ENCODE measurements at places on chromosomes 2 and 18. TPM values are rescaled to one million over a fixed set of nuclear protein-coding genes. Genes with fewer than 3 reads are reported as not detected.

ICOS gene
- total RNA-seq = not detected

PSMA8 gene
- not detected for total RNA-seq

SLC23A3 gene
- total RNA-seq = 1.0 TPM

GMCL1 gene
- total RNA-seq = 9.9 TPM

HADHB gene
- 99.7 TPM for total RNA-seq

CD8B gene
- not detected for total RNA-seq

HOXD13 gene
- total RNA-seq = 0.27 TPM

GAREM1 gene
- 4.3 TPM for total RNA-seq

EPHA4 gene
- 0.75 TPM for total RNA-seq

FZD7 gene
- 6.4 TPM for total RNA-seq

CAPN14 gene
- total RNA-seq = 0.03 TPM

ANKRD30BL gene
- total RNA-seq = not detected

LAPTM4A gene
- total RNA-seq = 250 TPM

GPR45 gene
- not detected for total RNA-seq

SIX3 gene
- 1.9 TPM for total RNA-seq

EN1 gene
- total RNA-seq = 0.70 TPM

MGAT4A gene
- total RNA-seq = 2.4 TPM

SLC11A1 gene
- 0.26 TPM for total RNA-seq

REG1B gene
- total RNA-seq = not detected

PHLPP1 gene
- 8.9 TPM for total RNA-seq

UGT1A7 gene
- total RNA-seq = 4.0 TPM

ZNF804A gene
- not detected for total RNA-seq

EDAR gene
- not detected for total RNA-seq

DSG4 gene
- not detected for total RNA-seq

HTR2B gene
- total RNA-seq = not detected

DSG1 gene
- total RNA-seq = not detected

BOLA3 gene
- total RNA-seq = 138 TPM

OR6B2 gene
- not detected for total RNA-seq

CASP8 gene
- 35.7 TPM for total RNA-seq

HTRA2 gene
- 42.9 TPM for total RNA-seq

C2orf80 gene
- total RNA-seq = not detected

FSHR gene
- total RNA-seq = not detected

WDR12 gene
- 70.2 TPM for total RNA-seq

AGXT gene
- total RNA-seq = not detected

CCDC74A gene
- total RNA-seq = 17.0 TPM

INPP5D gene
- 0.70 TPM for total RNA-seq

ALMS1 gene
- 10.1 TPM for total RNA-seq

IL1F10 gene
- total RNA-seq = not detected

GPAT2 gene
- total RNA-seq = not detected

CYP27A1 gene
- 0.14 TPM for total RNA-seq

CPLX4 gene
- total RNA-seq = not detected

GPR35 gene
- total RNA-seq = 0.50 TPM

ADD2 gene
- 27.6 TPM for total RNA-seq

ALPI gene
- not detected for total RNA-seq

ERLEC1 gene
- 56.9 TPM for total RNA-seq

ANKAR gene
- 1.7 TPM for total RNA-seq

TUBB8B gene
- total RNA-seq = not detected

PTH2R gene
- not detected for total RNA-seq

BCL2 gene
- 0.53 TPM for total RNA-seq

LIMS3 gene
- total RNA-seq = not detected

CROCC2 gene
- not detected for total RNA-seq

KCNJ13 gene
- total RNA-seq = not detected

RFX8 gene
- not detected for total RNA-seq

Data from A549 treated with Mapracorat at 1 μM for 4 hours (cell line).